A549 (cell line): ENCODE measurements at places on chromosomes 2 and 18. TPM values are rescaled to one million over a fixed set of nuclear protein-coding genes. Genes with fewer than 3 reads are reported as not detected.

- DNase-seq, result no peak
Measured at GRCh38 chr2:30408961-30409387, 38.1 kb upstream of the LCLAT1 start.

TEX44 gene
- not detected in 3 replicates for polyA plus RNA-seq

FNDC4 gene
- 1.6 to 2.3 TPM (median 1.8 TPM) in 3 replicates for polyA plus RNA-seq

LOXHD1 gene
- polyA plus RNA-seq, result not detected in 3 replicates

DNA sequence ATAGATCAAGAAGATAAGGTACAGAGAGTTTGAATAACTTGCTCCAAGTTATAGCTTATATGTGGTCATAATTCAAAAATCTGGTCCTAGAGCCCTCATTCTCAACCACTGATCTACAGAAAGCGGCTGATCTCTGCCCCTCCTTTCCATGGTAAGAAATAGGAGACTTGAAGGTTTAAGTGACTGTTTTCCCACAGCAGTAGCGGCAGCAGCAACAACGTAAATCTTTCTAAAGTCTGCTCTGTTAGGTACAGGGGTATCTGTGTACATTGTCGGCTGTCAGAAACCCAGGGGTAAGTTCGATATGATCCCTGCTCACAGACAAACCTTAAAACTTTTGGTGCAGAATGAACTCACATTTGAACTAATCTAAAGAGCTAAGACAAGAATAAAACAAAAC, 105.4 kb downstream of the EPHA4 start:
- DNase-seq, result no peak

DNA sequence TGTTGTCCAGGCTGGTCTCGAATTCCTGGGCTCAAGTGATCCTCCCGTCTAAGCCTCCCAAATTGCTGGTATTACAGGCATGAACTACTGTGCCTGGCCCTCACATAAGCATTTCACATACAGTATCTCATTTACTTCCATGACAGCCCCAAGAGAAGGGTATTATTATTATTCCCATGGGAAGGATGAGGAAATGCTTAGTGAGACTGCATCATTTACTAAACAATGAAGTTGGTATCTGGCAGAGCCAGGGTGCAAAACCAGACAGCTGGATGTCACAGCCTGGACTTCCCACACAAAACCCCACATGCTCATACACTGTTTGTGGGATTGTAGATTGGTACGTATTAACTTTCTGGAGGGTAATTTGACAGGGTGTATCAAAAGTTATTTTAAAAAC, 29.9 kb downstream of the DAPL1 start:
- DNase-seq, result no peak

GRCh38 chr2:226052772-226053416, 653.4 kb downstream of the NYAP2 start:
- no peak for DNase-seq

DNA sequence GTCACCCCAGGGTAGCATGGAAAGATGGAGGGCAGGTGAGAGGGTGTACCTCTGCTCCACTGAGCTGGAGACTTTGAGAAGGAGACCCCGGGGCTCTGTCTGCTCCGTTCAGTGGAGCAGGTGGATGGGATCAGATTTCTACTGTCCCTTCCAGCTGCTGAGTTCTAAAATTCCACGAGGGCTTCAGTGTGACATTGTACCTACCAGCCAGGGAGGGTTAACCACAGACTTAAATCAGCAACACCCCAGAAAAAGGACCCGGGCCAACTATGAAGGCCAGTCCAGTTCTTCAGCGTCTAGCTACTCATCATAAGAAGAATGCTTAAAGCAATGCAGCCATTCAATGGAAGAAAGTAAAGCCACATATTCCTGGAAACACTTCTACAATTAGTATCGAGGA, 23.8 kb downstream of the STAT1 start:
- DNase-seq, result no peak

- DNase-seq, result no peak
Measured at GRCh38 chr2:147374423-147374811, 470.4 kb upstream of the ACVR2A start.

ADAM23 gene
- polyA plus RNA-seq, result 7.8 to 9.3 TPM (median 9.1 TPM) in 3 replicates

DNA sequence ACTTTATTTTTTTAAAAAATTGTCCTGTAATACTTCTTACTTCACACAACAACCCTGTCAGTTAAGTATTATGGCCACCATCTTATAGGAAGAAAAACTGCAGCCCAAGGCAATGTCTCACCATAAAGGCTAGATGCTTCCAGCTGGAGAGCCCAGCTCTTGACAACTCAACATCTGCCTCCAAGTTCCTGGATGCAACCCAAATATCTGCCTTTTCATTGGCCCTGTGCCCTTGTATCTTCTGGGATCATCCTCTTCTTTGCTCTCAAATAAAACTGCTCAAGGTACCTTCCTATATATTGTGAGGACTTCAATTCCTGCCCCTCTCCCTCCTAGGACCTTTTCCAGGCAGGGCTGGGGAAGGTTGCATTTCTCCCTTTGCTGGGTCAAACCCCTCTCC, 69.5 kb downstream of the BIN1 start:
- DNase-seq, result no peak

DNA sequence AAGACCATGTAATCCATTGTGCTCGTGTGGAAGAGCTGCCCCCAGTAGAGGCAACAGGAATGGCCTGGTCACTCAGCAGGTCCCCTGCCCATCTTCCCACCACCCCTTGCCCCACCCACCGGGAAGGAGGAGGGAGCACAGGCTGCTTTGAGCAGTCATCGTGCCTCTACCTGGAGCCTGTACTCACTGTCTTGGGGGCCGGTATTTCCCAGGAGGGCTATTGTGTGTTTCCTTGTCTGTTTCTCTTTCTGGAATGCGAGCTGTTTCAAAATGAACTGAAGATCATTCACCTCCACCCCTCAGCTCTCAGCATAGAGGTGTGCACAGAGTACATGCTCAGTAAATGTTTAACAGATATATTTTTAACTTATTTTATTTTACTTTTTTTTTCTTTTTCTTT, 7.7 kb upstream of the AMMECR1L start:
- no peak for DNase-seq

- no peak for DNase-seq
Measured at GRCh38 chr2:159925975-159926374, 128.0 kb upstream of the CD302 start.

- DNase-seq, result no peak
Measured at GRCh38 chr2:168568476-168569267, 112.6 kb downstream of the CERS6 start.

GRCh38 chr2:26940001-26940400, 30.4 kb upstream of the MAPRE3 start:
- no peak for DNase-seq

NOTO gene
- 0.03 to 0.07 TPM (median 0.04 TPM) in 3 replicates for polyA plus RNA-seq

PLEKHA3 gene
- polyA plus RNA-seq, result 7.8 to 11.0 TPM (median 9.6 TPM) in 3 replicates

DNA sequence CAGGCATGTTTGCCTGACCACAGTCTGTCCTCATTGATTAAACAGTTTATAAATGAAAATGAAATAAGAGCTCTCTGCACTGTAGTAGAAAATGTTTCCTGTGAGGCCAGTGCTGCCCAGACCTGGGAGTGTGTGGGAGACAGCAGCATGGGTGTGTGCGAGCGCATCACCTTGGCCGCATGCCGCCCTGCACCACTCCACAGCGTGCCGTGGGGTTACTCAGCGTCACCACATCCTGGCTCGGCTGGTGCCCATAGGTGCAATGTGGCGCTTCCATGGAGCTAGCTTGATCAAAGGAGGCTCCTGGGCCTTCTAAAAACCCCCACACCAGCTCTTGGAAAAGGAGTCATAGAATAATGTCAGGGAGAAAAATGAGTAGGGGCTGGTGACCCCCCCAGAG, 76.0 kb upstream of the EPC2 start:
- DNase-seq, result no peak

- no peak for DNase-seq
Measured at GRCh38 chr2:49988816-49989215, 834.5 kb upstream of the FSHR start.

RGPD5 gene
- 9.8 to 10.8 TPM (median 9.9 TPM) in 3 replicates for polyA plus RNA-seq

GRCh38 chr2:43057742-43058725, 168.4 kb downstream of the ZFP36L2 start:
- no peak for DNase-seq

- no peak for DNase-seq
Measured at GRCh38 chr2:60973705-60974104, 43.8 kb upstream of the PEX13 start.

POU3F3 gene
- 0.03 TPM in 1 of 3 replicates, not detected in the others for polyA plus RNA-seq

DNA sequence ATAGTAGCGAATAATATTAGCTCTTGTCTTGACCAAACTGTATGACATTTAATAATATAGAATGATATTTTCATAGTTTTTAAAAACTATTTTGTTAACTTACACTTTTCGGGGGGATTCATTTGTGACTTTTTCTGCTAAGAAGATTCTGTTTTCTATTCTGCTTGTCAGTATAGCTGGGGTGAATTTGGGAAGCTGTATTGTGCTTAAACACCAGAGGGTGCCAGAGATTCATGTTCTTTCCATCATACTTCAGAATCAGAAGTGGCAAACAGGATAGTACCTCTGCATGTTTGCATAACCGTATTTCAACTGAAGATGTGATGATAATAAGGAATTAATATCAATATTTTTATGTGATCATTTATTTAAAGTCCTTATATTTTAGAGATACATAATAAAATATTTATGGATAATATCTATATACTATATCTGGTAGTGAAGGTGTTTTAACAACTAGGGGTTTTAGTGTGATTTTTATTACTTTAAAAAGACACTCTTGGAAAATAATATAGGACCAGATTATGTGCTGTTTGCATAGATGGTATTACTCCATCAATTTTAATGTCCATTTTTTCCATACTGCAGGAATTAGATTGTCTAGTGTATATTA, 81.0 kb downstream of the TAF4B start:
- peak; percentile 68 for DNase-seq

DNA sequence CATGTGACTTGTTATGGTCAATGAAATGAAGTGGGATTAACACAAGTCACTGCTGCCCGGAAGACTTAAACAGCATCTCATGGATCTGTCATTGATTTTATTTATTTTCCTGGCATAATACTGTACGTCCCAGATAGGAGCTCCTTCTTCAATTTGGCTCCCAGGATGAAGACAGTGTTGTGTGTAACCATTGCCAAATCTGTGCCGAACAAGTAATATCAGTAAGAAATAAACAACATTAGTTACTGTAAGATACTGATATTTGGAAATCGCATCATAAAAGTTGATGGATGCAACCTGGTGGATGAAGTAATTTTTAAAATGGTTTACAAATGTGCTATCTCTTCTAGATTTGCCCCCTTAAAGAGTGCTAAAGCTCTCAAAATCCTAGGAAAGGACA, 419.0 kb upstream of the MMADHC start:
- no peak for DNase-seq

DNA sequence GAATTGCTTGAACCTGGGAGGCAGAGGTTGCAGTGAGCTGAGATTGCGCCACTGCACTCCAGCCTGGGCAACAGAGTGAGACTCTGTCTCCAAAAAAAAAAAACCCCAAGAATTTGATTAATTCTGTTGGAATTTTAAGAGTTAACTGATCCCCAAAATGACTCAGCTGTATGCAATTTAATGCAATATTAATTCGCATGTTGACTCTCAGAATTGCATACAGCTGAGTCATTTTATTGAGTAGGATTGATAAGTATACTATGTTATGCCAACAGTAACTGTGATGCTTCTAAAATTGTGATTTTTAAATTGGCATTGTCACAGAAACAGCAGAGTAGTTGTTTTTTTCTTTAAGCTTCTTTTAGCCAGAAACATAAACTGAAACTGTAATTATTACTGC, 19.6 kb downstream of the MSH2 start:
- peak; percentile 29 for DNase-seq

DNA sequence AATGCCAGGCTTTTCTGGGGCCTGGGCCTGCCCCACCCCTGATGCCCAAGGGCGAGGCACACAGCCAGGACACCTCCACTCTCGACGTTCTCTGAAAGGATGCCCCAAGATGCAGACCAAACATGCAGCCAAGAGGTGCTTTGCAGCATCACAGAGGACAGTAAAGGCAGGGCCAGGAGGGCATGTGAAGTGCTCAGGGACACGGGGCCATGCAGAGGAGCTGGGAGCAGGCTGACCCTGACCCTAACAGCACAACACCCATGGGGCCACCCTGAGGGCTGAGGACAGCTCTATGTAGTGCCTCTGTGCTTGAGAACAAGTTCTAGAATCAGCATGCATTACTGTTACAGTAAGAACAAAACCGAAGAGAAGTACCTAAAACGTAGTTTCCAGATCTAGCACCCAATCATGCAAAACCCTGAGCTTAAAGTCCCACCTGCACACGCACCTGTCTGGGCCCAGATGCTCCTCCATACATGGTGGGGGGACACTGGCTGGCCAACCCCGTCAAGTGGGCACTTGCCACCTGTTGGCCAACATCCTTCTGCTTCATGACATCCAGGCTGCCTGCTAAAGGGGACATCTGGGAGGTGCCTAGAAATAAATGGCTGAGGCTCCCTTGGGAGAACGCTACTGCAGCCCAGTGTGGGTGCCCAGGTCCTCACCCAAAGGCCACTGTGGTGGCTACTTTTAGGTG, 15.4 kb downstream of the HS6ST1 start:
- no peak for DNase-seq

RAB6C gene
- 0.05 to 0.07 TPM (median 0.06 TPM) in 3 replicates for polyA plus RNA-seq

DNA sequence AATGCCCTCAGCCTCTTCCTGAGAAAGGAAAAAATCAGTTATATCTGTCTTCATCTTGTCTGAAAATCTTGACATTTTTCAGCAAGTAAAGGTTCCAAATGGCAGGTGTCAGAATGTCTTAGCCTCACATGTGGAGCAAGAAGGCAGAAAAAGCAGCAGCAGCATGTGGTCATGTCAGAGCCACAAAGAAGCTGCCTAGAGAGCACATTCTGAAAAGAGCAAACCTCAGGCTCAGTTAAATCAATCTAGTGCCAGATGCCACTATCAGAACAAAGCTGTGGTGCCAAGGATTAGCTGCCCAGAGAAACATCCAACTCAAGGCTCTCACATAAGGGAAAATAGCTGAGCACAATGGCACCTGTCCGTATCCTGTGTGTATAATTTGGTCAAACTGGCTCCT, 105.9 kb downstream of the SRBD1 start:
- DNase-seq, result no peak
